Naive thymus-derived CD4-positive, alpha-beta T cell (primary cell): ENCODE measurements at places on chromosomes 2 and 18. TPM values are rescaled to one million over a fixed set of nuclear protein-coding genes. Genes with fewer than 3 reads are reported as not detected.
A peak's percentile ranks its signal among the peaks of the same experiment; 100 is the strongest.

Gene LRP2
- not detected for polyA plus RNA-seq

Gene CNTNAP5
- not detected for polyA plus RNA-seq

- no peak for DNase-seq
Observed at GRCh38 chr2:231928481-231928880, 2.3 kb upstream of the NPPC start.

Gene AGXT
- polyA plus RNA-seq: not detected

Gene OXER1
- not detected for polyA plus RNA-seq

DNA sequence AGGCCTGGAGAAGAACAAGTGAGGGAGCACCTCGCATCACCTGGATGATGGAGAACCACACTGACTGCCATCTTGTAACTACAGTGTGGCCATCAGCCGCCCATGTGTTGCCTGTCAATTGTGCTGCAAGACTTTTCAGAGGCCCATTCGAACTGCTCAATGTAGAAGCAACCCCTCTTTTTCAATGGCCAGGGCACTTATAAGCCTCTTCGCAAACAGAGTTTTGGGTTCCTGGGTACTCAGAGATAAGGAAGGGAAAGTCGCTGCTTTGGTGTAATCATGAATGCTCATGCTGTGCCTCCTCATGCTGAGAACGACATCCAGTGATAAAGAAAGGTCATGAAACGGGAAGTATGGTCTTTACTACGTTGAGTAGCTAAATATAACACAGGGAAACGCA lies 143.9 kb upstream of the SLC39A10 start:
- no peak for DNase-seq

DNA sequence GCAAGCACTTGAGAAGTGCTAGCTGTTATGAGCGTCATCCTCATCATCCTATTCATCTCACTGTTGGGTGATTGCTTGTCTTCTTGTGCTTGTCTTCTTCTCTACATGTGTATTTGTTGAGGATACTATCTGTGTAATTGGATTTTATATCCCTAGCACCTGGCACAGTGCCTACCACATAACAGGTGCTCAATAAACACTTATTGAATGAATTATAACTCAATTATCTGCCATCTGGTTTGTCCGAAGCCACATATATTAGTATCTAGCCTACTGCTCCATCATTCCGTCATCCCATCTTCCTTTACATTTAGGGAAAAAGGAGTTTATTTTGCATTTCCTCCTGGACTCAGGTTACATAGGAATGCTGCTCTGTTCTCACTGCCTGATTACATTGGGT lies 330.4 kb upstream of the ETAA1 start:
- DNase-seq: no peak

Gene REG3G
- polyA plus RNA-seq: not detected

- no peak for DNase-seq
Observed at GRCh38 chr2:8465560-8465959, 216.3 kb upstream of the ID2 start.

DNA sequence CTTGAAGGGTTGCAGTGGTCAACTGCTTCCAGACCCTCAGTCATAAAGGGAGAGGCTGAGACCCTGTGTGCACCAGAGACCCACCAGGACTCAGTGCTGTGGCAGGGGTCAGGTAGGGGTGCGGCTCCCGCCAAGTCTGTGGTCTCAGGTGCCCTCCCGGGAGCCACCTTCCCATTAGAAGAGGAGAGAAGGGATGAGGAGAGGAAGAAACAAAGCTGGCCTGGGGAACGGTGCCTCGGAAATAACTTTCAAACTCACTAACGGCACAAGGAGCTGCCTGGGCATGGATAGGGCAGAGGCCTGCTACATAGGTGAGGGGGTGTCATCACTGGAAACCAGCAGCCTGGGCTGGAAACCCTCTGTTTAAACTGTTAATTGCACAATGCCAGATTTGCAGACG lies 84.9 kb downstream of the TPO start:
- no peak for DNase-seq

DNA sequence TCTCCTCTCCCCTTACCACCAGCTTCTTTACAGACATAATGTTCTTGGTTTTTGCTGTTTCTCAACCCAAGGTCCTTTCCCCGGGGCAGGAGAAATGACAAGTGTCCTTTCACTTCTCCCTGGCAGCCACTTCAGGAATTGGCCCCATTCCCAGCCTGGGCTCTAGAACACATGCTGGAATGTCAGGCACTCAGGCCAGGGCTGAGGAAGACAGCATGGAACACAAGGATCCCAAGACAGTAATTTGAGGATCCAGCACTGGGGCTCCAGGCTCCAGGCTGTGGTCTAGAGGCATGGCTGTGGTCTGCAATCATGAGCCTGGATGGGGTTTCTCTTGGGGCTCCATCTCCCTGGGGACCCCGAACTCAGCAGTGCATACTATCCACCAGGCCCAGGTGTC lies 201.4 kb downstream of the CELF4 start:
- no peak for DNase-seq

- peak; percentile 25 for DNase-seq
Observed at GRCh38 chr2:151260573-151261230, 961 bp downstream of the RBM43 start.

Gene AQP12A
- polyA plus RNA-seq: not detected
